ENCODE measurements at places on chromosomes 2 and 18. TPM values are rescaled to one million over a fixed set of nuclear protein-coding genes. Genes with fewer than 3 reads are reported as not detected.

- no peak overlapping the region for H3K27ac ChIP-seq
- no peaks in the 10 kb centered on the region for H3K36me3 ChIP-seq
- no peak overlapping the region for H3K4me3 ChIP-seq
- no peaks in the 10 kb centered on the region for H3K27me3 ChIP-seq
Observed at GRCh38 chr18:65091744-65092329, 659.0 kb upstream of the CDH7 start.

- H3K4me1 ChIP-seq: peaks cover 13% of the 10 kb centered on the region
- no peak overlapping the region for H3K4me3 ChIP-seq
- DNase-seq: no peak
- H3K36me3 ChIP-seq: no peaks in the 10 kb centered on the region
Observed at GRCh38 chr2:33220533-33220932, 255.9 kb upstream of the RASGRP3 start.

DNA sequence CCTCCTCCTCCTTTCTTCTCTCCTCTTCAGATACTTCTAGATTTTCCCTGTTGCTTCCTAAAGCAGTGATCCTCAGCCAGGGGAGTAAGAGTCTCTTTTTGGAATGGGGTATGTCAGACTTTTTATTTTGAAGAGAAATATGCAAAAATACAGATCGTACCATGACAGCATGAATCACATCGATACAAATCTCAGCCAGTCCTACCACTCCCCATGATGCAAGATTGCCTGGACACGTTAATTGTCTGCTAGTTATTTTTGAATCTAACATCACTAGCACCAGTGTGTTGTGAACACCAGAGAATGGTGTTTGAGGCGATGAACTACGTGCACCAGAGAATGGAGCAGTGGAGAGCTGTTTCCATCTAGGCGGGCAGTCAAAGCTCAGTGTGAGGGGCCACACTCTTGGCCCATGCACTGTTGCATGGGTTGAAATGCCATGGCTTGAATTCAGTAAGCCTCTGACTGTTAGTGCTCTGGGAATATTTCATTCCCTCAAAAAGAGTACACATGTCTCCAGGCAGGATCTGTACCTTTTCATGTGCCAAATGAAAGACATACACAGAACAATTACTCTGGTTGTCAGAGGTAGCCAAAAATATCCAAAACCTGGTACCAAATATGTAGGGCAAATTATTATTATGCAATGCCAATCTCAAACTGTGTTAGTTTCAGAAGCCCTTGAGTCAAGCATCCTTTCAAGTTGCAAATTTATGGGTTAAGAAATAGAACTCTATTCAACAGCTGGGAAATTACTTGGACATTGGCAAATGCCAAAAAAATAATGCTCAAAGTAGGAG, 46.3 kb upstream of the RALBP1 start:
- H3K27me3 ChIP-seq: no peaks in the 10 kb centered on the region
- no peak for DNase-seq
- H3K4me3 ChIP-seq: no peak overlapping the region
- peaks cover under 1% of the 10 kb centered on the region for H3K4me1 ChIP-seq
- H3K27ac ChIP-seq: no peak overlapping the region
- H3K36me3 ChIP-seq: no peaks in the 10 kb centered on the region

The COL6A3 gene
- 53.4 TPM for total RNA-seq

DNA sequence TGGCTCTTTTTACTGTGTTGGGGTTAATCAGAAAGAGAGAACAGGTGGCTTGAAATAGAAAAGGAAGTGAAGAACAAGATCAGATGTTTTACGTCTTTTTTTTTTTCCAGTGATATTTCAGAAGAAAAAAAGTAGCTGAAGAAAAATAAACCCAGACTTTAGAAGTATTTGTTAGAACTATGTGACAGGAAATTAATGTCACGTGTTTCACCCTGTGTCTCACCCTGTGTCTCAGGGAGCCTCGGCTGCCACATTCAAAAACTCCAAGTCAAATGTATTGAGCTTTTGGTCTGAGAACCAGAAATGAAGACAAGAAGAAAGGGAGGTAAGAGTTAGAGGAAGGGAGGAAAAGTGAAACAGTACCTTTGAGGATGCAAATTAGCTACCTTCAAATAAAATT, 38.0 kb downstream of the AKAIN1 start:
- 0 out of 2 replicates have a peak, but pooled peaks cover 7% of the 10 kb centered on the region for H3K27me3 ChIP-seq
- no peaks in the 10 kb centered on the region for H3K36me3 ChIP-seq
- H3K4me1 ChIP-seq: no peaks in the 10 kb centered on the region
- H3K4me3 ChIP-seq: no peak overlapping the region

The TWIST2 gene
- total RNA-seq: 5.8 TPM

The ERFE gene
- 7.4 TPM for total RNA-seq

DNA sequence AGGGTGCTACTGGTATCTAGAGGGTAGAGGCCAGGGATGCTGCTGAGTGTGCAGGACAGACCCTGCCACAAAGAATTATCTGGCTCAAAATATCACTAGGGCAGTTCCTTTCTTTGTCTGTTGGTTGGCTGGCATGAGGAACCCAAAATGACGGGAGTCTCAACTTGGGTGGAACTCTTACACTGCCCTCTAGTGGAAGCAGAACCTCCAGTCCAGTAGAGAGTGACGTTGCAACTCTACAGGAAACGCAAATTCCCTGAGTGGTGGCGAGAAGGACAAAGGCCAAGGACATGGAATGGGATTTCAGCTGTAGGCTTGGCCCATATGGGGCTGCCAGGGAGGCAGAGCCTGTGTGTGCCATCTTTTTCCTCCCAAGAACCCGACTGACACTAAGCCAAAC, 47.1 kb downstream of the COPS8 start:
- peaks cover 9% of the 10 kb centered on the region for H3K4me1 ChIP-seq
- H3K27me3 ChIP-seq: no peaks in the 10 kb centered on the region
- no peak overlapping the region for H3K27ac ChIP-seq
- H3K4me3 ChIP-seq: no peak overlapping the region

The PID1 gene
- 0.84 TPM for total RNA-seq

- H3K4me3 ChIP-seq: no peak overlapping the region
- no peaks in the 10 kb centered on the region for H3K4me1 ChIP-seq
- H3K27me3 ChIP-seq: no peaks in the 10 kb centered on the region
- H3K36me3 ChIP-seq: no peaks in the 10 kb centered on the region
Observed at GRCh38 chr2:187136646-187137045, 287.7 kb upstream of the ZSWIM2 start.

The FNDC4 gene
- total RNA-seq: 1.7 TPM

- no peak overlapping the region for H3K27ac ChIP-seq
- H3K36me3 ChIP-seq: no peaks in the 10 kb centered on the region
- peaks cover 79% of the 10 kb centered on the region for H3K27me3 ChIP-seq
- H3K4me1 ChIP-seq: no peaks in the 10 kb centered on the region
- DNase-seq: no peak
Observed at GRCh38 chr2:1893856-1894255, 149.5 kb upstream of the PXDN start.

GRCh38 chr2:207230261-207231105, 64.7 kb upstream of the KLF7 start:
- H3K4me1 ChIP-seq: peaks cover 9% of the 10 kb centered on the region
- H3K36me3 ChIP-seq: no peaks in the 10 kb centered on the region
- H3K4me3 ChIP-seq: no peak overlapping the region
- H3K27ac ChIP-seq: no peak overlapping the region
- peak; percentile 60 for DNase-seq

The INPP1 gene
- 4.0 TPM for total RNA-seq

The LOXHD1 gene
- total RNA-seq: not detected

GRCh38 chr18:9684881-9685614, 23.1 kb upstream of the RAB31 start:
- no peak overlapping the region for H3K4me3 ChIP-seq
- no peak overlapping the region for H3K27ac ChIP-seq
- peaks cover 22% of the 10 kb centered on the region for H3K4me1 ChIP-seq
- DNase-seq: no peak
- no peaks in the 10 kb centered on the region for H3K36me3 ChIP-seq

Data from PC-3 (cell line).